ENCODE measurements at places on chromosomes 16 and 17.

GRCh38 chr16:1615761-1616160 is 3.6 kb downstream of the CRAMP1 start:
- DNase-seq = no peak

- DNase-seq = no peak
Observed at GRCh38 chr16:68644715-68645493, at the start of gene CDH3. Gene CDH3 (plus strand): TSS chr16:68645310. CDS start chr16:68645380, 70 bp downstream.

- DNase-seq = no peak
Observed at GRCh38 chr16:28162326-28162877, 49.4 kb downstream of the XPO6 start.

GRCh38 chr17:66379996-66380395 is 77.6 kb downstream of the PRKCA start:
- no peak for DNase-seq

- DNase-seq = no peak
Observed at GRCh38 chr17:70375406-70375805, 206.1 kb downstream of the KCNJ2 start.

DNA sequence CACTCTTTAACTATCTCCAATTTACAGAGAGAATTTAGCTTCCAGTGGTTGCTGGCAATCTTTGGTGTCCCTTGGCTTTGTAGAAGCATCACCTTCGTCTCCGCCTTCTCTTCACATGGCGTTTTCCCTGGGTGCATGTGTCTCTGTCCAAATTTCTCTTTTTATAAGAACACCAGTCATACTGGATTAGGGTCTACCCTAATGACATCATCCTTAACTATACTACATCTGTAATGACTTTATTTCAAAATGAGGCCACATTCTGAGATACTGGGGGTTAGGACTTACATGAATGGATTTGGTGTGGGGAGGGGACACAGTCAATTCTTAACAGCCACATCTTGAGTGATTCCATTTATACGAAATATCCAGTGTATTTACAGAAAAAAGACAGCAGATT is 22.2 kb downstream of the CACNG4 start:
- no peak for DNase-seq

- no peak for DNase-seq
Observed at GRCh38 chr16:84585886-84586285, 32.0 kb downstream of the COTL1 start.

DNA sequence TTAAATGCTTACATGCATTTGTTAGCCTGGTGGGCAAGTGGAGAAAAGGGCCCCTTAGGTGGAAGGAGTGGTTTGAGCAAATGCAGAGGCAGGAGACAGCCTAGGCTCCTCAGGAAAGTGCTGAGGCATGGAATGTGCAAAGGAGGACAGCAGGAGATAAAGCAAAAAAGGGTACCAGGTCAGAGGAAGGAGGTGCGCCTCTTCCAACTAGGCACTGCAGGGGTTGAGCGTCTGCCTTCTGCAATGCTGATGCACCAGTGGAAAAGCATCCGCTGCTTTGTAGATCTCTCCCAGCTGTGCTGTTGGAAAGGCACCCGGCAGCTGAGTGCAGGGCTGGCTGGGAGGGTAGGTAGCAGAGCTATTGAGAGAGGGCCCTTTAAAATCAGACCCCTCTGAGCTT is 287.0 kb upstream of the XYLT1 start:
- DNase-seq = no peak

GRCh38 chr16:71746442-71747046 is 22.0 kb upstream of the PHLPP2 start:
- no peak for DNase-seq

DNA sequence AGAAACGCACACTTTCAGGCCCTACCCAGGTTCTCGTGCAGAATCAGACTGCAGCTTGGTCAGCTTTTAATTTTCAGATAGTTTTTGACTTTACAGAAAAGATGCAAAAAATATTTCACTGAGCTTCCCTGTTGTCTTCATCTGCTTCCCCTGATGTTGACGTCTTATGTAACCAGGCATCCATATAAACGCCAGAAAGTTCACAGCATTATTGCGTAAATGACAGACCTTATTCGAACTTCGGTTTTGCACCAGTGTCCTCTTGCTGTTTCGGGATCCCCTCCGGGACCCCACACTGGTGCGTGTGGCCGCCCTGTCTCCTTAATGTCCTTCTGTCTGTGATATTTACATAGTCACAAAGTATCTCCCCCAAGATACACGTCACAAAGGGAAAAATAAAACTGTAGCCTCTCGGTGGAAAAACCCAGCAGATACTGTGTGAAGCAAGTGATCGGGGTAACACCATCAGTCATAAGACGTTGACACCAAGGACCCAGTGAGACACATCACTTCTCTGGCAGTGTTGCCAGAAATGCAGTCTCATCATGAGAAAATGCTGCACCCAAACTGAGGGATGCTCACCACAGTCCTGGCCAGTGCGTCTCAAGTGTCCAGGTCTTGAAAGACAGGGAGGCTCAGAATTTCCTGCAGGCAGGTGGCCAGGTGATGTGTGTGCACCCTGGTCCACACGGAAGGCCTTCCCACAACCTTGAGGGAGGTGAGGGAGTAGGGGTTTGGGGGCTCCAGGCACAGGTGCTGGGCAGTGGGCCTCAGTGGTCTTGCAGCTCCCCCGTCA is 4.3 kb downstream of the BANP start:
- DNase-seq = no peak

DNA sequence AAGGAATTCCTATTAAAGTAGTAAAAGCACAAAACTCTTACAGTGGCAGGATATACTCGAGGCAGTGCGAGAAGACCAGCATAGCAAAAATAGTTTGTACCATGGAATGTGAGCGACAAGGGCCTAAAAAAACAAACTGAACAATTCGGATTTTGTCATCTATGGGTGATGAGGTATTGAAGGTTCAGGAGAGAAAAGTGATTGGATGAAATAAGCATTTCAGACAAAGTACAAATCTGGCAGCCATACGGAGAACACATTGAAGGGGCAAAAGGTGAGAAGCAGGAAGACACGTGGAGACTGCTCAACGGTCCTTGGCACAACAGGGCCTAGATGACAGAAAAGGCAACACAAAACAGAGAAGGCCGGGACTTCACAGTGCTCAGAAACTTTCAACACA is 22.5 kb downstream of the MYH10 start:
- DNase-seq = no peak

DNA sequence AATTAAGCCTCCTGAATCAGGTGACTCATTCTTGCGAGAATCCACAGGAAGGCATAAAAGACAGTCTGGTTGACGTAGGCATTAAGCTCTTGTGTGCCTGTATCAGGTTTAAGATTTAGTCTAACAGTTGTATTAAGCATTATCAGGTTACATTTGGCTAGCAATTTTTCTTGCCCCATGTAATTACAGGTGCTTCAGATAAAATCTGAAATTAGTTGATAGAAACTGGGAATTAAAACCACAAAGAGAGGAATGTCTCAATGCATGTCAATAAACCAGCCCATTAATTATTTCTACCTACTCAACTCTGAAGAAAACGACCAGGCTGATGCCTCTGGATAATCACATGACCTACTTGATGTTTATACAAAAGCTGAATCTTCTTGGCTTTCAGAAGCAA is 217.2 kb downstream of the CA10 start:
- DNase-seq = no peak

DNA sequence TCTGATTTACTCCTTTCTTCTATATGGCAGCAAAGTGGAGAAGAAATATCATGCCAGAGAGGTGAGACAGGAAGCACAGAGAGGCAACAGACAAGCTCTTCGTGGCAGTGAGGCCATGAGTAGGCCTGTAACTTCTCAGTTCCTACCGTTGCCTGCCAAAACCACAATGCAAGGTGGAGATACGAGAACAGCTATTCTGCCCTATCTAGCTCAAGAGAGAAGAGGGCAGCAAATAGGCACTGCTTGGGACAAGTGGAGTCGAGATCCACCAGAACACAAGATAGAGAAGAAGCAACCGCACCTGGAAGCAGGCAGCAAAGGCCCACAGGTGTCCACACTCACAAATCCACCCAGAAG is 24.8 kb downstream of the RANBP10 start:
- no peak for DNase-seq

DNA sequence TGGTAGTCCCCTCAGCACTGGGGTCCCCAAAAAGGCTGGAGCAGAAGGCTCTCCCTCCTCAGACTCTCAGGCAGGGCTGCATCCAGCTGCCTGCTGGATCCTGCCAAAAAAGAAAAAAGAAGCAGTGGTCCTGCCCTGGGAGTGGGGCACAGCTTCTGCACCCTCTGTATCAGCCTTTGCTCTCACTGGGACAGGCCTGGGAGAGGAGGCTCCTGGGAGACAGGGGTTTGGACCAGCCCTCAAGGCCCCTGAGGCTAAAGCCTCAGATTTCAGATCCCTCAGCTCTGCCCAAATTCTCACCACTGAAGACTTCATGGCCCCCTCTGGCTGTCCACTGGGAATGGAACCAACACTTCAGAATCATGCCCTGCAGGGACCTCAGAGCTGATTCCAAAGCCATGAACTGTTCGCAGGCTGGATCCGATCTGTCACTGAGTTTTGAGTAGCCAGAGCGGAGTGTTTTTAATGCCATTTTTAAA is 96.9 kb downstream of the C16orf78 start:
- peak; percentile 9 for DNase-seq

DNA sequence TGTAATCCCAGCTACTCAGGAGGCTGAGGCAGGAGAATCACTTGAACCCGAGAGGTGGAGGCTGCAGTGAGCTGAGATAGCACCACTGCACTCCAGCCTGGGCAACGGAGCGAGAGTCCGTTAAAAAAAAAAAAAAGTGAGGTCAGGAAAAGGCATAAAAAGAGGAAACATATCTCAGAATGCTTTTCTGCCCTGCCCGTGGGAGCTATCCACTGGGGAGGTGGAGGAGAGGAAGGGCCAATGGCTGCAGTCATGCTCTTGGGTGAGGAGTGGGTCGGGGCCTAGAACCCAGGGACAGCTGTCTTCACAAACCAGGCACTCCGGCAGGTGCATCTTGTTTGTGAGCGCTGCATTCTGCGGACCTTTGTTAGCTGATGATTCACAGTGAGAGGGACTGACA is 60.0 kb upstream of the CDC42EP4 start:
- no peak for DNase-seq

DNA sequence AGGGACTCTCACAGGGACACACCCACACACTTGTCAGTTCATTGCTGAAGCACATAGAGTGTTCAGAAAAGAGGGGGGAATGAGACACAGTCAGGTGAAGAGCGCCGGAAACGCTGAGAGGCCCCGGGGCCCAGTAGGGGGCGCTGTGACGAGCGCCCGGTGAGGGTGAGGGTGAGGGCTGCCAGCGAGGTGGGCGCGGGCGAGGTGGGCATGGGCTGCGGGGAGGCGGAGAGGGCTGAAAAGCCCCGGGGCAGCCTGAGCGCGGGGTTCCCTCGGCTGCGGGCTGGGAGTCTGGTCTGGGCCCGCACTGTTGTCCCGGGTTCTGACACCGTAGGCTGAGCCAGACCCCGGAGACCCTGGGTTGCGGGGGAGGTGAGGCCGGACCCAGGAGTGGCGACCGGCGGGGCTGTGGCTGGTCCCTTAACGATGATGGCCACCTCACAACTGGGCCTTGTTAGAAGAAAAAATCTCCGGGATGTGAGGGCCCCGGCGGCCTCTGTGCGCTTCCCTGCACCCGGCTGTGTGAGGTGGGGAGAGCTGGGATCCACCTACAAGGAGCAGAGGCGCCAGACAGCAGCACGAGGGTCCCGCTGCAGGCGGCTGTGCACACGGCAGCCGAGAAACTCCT is 91.4 kb downstream of the C16orf78 start:
- peak; percentile 24 for DNase-seq

- DNase-seq = peak; percentile 51
Observed at GRCh38 chr17:82065193-82065637, 389 bp downstream of the DUS1L start.

DNA sequence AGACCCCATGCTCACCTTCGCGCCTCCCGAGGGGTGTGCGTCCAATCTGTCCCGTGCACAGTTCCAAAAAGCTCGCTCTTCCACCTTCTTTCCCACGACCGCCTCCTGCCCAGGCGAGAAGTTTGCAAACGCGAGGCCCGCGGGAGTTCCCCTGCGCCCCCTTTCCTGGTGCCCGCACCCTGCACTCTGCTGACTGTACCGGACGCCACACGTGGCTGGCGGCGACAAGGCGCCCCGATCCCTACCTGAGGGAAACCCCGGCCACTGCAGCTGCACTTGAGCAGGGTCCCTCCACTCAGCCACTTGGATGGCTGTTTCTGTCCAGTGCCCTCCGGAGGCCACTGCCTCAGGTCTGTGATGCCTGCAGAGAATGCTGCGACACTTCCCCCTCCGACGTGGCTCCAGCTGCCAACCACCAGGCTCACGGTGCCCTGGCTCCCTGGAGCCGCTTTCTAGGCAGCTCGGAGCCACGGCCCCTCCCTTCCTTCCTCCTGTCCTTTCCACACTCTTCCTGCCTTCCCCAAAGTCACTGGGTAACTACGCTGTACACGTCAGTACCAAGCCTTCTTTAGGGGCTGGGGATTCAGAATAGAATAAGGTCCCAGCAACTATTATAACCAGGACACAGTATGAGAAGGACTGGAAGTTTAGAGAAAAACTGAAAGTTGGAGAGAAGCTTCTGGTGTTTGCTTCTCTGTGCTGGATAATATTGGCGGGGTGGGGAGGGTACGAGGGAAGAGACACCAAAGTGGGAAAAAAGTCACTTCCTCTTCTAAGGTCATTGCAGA is at the start of gene MLKL:
Gene MLKL, minus strand, starts transcription at position 425 of the 788 bp plus-strand sequence. CDS start 5,105 bp downstream, outside the sequence.
- DNase-seq = peak; percentile 65

DNA sequence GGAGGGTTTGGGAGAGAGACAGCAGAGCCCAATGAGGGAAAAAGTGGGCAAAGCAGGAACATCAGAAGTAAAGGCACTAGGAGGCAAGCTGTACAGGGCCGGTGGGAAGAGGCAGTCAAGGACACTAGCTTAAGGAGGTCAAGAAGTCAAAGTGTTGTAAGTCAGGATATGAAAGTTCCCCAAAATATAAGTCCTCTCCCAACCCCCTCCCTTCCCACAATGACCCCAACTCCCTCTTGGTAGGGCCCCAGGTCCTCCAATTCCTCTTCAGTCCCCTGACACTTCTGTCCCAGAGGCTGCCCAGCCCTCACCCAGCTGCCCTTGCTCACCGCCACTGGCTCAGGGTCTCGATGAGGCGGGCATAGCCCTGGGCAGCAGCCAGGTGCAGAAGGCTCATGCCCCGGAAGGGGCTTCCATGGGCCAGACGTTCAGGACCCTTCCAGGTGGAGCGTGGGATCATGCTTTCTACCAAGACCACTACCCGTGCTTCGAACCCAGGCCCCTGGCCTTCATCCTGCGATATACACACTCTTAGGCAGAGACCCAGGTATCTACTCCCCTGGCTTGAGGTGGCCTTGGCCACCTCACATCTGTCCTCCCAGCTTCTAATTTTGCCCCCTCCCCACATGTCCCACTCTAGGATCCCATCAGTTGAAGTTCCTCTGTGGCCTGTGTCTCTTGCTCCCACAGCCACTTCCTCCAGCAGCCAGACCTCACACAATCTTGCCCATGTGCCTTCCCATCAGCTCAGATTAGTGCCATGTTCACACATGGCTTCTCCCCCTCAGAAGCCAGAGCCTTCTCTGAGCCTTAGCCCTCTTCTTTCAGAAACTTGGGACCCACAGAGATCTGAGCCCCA is 5.9 kb upstream of the SPAG7 start:
- DNase-seq = no peak
